ENCODE measurements at places on chromosomes 5 and 9.

DNA sequence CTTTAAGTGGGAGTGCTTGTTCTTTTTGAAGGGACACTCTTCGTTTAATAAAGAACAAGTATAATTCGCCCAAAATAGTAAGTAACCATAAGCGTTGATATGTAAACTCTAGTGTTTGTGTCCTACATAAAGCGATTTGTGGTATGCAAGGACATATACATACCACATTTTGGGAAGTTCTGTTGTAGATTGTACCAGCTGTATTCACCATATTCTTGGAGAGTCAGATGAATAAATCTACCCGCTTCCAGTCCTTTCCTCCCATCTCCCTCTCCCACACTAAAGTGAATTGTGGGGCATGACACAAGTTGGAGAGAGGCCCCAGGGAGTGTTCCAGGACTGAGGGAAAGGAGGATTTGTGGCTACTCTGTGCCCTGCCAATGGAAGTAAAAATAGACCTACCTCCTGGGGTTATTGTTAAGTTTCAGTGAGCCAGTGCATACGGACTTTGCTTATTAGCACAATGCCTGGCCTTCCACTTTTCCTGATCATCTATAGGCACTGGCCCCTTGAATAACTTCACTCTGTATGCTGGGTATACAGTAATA is 40.6 kb downstream of the ARHGAP26 start:
- DNase-seq = no peak

DNA sequence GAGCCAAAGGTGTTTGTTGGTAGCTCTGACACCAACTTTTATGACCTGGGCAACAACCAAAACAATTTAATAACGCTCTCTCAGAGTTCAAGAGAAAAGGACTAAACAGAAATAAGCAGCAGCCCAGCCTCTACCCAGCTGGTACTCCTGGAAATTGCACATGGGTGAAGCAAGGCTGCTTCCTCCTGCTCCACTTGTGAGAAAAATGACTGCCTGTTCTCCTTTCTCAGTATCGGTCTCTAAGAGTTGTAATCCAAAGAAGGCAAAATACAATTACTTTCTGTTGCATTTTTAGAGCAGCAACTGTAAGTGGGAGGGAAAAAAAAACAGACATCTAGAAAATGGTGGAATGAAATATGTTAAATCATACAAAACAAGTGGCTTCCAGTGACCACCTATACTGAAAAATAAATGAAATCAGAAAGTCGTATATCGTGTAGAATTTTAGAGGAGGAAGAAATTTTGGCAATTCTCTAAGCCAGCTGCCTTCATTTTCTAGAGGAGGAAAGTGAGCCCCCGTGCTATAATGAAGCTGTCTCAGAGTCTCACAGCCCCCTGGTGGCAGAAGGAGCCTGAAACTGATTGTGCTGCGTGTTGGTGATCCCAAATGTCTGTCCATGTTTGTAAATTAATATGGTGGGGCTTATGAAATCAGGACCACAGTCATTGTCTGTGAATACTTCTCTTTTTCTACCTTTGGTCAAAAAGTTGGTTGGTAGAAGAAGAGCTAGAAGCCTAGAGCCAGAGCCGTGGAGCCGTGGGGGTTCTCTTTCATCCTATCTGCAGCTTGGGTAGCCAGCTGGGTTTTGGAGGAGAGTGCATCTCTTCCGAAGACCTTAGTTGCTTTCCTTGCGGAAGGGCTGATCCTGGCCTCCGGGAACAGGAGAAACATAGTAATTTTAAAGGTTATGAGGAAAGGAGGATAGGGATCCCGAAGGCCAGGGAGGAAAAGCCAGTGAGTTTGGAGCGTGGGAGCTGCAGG is 139.9 kb downstream of the PIP5K1B start:
- DNase-seq = no peak

DNA sequence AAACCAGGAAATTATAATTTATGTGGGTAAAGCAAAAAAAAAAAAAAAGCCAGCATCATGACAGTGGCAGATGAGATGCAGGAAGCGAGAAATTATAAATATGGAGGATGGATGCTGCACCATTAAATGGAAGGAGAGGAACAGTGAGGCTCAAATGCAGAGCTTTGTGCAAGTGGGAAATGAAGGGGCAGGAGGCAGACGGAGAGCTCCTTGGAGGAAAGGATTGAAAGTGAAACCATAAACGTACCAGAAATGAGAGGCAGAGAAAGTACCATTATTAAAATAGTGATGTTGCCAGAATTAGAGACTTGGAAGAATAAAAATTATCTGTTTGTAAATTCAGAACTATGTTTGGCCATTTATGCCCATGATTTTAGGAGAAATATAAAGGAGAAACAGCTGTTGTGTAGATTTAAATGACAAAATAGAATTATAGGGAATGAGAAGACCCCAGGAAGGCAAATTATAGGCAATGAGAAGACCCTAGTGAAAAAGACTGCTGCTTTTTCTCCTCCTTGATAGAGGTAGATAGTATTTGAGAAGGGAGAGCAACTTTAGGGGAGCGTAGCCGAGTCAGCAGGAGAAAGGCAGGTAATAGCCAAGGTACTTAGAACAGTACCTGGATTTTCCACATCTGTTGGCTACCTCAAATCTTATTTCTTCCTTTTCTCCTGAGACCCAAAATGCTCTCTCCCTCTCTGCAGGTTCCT is 341.0 kb upstream of the CD180 start:
- DNase-seq = no peak

GRCh38 chr9:123658792-123659191 is 271.1 kb downstream of the DENND1A start:
- no peak for DNase-seq

DNA sequence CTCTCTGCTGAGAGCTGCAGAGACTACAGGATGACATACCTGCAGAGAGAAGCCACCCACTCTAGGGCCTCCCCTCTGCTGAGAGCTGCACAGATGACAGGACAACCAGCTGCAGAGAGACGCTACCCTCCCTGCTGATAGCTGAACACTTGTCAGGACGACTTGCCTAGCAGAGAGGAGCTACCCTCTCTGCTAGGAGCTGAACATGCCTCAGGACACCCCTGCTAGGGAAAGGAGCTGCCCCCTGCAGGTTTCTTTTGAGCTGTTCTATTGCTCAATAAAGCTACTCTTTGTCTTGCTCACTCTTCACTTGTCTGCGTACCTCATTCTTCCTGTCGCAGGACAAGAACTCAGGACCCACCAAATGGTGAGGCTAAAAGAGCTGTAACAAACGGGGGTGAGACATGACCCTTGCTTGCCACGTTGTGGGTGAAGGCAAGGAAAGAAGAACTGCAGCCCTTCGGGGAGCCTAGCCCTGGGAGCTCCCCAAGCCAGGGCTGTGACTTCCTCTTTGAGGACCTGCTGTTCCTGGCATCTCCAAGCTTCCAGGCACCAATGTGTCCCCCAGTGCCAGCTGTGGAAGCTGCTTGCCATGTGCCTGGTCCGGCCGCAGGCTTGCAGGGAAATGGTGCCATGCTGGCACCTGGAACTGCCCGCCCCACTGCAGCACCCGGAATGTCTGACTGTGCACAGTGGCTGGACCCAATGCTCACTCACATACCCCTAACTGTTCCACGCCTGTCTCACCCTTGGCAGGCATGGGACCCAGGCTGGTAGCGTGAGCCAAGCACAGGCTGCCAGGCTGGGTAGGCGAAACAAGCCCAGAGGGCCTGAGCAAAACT is 5.1 kb upstream of the TESK1 start:
- DNase-seq = no peak

- DNase-seq = no peak
Measured at GRCh38 chr9:32128546-32128945, 255.9 kb upstream of the ACO1 start.

DNA sequence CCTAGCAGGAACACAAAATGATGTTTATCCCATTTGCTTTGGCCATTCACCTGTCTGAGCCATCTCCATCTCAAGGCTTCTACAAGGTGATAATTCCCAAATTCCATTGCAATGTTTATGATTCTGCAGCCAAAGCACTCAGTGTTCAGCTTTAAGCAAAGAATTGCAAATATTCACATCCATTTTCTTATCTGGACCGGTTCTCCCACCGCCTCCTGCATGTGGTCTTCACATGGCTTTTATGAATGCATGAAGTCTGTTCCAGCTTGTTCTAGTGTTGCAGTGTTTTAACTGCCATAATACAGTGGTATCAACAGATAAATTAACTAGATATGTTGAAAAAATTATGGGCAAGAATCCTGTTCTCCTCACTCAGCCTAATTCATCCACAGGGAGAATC is 443.0 kb upstream of the KLF4 start:
- no peak for DNase-seq

- no peak for DNase-seq
Measured at GRCh38 chr5:160054047-160054446, 45.1 kb downstream of the TTC1 start.

- no peak for DNase-seq
Measured at GRCh38 chr9:79692857-79693571, 121.2 kb downstream of the TLE4 start.

- no peak for DNase-seq
Measured at GRCh38 chr9:133151601-133152525, 11.9 kb downstream of the GBGT1 start.

GRCh38 chr9:76866689-76867088 is 39.2 kb downstream of the PRUNE2 start:
- DNase-seq = no peak

DNA sequence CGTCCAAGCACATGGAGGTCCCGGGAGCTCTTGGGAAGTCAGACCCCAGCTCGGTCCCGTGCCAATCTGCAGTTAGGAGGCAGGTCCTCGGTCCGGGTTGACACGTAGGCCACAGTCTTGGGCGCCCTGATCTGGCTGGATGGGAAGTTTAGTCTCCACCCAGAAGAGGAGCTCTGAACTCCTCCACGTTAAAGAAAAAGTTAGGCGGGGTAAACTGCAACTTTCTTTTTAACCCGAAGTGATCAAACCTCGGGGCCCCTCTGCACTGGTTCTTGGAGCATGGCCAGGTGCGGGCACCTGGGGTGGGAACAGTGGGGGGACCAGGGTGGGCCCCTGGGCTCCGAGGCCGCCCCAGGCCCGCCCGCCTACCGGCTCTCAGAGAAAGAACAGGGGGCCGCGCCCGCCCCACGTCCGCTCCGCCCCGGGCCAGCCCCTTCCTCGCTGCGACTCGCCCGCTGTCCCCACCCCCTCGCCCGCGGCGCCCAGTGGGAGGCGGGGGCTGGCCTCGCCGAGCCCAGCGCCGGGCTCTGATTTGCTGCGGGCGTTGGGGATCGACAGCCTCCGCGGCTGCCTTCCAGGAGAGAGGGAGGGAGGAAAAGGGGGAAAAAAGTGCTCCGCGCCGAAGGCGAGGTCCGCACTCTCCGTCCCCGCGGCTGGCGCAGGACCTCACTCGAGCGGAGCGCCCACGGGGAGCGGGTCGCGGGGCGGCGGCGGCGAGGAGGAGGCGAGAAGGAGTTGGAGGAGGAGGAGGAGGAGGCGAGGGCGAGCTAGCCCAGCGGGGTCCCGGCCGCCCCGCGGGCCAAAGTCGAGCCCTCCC is at the start of gene COL5A1:
Gene COL5A1 (plus strand): TSS at position 631 of the 817 bp plus-strand sequence. CDS start 385 bp downstream, outside the sequence.
- no peak for DNase-seq

- DNase-seq = no peak
Measured at GRCh38 chr5:162068412-162068811, 839 bp downstream of the GABRG2 start.

- no peak for DNase-seq
Measured at GRCh38 chr5:128213340-128213739, 129.8 kb downstream of the SLC12A2 start.

GRCh38 chr9:7622481-7622880 is 177.1 kb downstream of the DMAC1 start:
- DNase-seq = no peak
